Chondrocyte (in vitro differentiated cells): ENCODE measurements at places on chromosomes 11 and 22. TPM values are rescaled to one million over a fixed set of nuclear protein-coding genes. Genes with fewer than 3 reads are reported as not detected.

GRCh38 chr22:27345691-27346090, 455.9 kb downstream of the MN1 start:
- no peak for DNase-seq

DNA sequence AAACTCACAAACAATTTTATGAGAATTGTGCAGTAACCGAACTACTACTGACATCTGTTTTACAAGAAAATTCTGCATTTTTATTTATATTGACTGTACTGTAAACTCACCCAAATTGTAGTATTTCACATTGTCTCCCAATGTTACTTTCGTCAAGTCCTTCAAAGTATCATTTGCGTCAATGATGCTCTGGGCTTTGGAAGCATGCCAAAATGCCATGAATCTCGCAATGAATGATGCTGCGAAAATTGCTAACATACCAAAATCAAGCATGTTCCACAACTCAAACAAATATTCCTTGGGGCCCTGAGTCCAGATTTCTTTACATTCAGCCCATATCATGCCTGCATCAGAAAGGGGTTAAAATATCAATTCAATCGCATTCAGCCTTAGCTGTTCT, 107.6 kb downstream of the TRPC6 start:
- DNase-seq = no peak

DNA sequence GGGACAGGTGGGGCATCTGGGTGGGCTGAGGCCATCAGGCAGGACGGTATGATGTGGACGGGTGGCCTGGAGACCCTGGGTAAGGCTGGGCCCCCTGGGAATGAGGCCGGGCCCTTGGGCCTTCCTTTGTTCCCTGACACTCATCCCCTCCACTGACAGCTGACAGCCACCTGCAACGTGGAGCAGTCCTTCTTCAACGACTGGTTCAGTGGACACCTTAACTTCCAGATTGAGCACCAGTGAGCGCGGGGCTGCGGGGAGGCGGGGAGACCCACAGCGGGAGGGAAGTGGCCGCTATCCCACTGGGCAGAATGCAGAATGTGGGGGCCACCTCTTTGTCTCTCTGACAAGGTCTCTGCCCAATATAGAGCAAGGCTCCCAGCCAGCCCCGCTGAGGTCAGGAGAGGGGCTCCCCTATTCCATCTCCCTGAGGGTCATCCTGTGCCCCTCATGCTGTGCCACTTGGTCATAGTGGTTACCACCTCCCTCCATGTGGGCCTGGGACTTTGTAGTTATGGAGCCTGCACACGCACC, 27.7 kb downstream of the FADS3 start:
- no peak for DNase-seq

DNA sequence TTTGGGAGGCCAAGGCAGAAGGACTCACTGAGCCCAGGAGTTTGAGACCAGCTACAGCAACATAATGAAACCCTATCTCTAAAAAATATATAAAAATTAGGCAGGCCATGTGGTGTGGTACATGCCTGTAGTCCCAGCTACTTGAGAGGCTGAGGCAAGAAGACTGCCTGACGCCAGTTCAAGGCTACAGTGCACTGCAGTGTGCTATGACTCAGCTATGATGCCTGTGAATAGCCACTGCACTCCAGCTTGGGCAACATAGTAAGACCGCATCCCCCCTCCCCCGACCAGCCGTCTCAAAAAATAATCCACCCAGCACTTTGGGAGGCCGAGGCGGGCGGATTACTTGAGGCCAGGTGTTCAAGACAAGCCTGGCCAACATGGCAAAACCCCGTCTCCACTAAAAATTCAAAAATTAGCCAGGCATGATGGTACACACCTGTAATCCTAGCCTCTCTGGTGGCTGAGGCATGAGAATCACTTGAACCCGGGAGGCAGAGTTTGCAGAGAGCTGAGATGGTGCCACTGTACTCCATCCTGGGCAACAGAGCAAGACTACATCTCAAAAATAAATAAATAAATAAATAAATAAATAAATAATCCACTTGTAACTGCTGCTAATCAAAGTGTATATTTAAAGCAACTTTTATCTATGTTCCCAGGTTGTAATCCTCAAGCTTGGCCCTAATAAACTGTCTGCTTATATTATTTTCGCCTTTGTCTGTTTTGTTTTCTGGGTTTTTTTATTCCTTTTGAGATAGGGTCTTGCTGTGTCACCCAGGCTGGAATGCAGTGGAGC, 7.8 kb downstream of the HPS5 start:
- no peak for DNase-seq

GRCh38 chr11:76642341-76642740, 28.2 kb downstream of the LRRC32 start:
- DNase-seq = no peak

DNA sequence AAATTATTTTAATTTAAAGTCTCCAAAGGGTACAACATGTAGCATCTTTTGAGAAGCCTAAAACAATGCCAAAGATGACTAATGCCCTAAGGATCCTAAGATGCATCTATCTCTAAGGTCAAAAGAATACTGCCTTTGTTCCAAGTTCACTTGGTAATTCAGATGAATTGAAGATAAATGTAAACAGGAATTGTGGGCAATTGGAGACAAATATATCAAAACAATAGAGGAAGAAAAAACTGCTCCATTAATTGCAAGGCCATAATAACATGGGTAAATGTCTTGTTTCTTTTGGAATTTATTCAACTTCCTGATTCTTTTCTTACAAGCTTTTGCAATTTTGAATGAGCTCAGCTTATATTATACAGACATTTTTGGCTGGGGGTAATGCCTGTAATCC, 338.6 kb downstream of the TTC28 start:
- DNase-seq = no peak

- no peak for DNase-seq
These were observed 456 bp upstream of the PARVB start for GRCh38 chr22:44023404-44024287.

- DNase-seq = no peak
These were observed at the start of gene TUBA8 for GRCh38 chr22:18110194-18110953. TSS of gene TUBA8 (plus strand) at chr22:18110809. CDS start at chr22:18110866, 57 bp downstream.

POU2AF3 gene
- not detected in 3 replicates for total RNA-seq

FJX1 gene
- total RNA-seq = 15.2 to 22.8 TPM (median 15.9 TPM) in 3 replicates

B3GAT3 gene
- 35.3 to 40.1 TPM (median 37.7 TPM) in 3 replicates for total RNA-seq
